ENCODE measurements at places on chromosomes 2 and 18. TPM values are rescaled to one million over a fixed set of nuclear protein-coding genes. Genes with fewer than 3 reads are reported as not detected.

GRCh38 chr18:45006934-45007333 is 326.2 kb downstream of the SETBP1 start:
- H3K36me3 ChIP-seq = no peaks in the 10 kb centered on the region
- no peak overlapping the region for H3K27ac ChIP-seq
- no peak overlapping the region for H3K4me3 ChIP-seq
- H3K4me1 ChIP-seq = peaks cover 18% of the 10 kb centered on the region
- no peaks in the 10 kb centered on the region for H3K27me3 ChIP-seq

DNA sequence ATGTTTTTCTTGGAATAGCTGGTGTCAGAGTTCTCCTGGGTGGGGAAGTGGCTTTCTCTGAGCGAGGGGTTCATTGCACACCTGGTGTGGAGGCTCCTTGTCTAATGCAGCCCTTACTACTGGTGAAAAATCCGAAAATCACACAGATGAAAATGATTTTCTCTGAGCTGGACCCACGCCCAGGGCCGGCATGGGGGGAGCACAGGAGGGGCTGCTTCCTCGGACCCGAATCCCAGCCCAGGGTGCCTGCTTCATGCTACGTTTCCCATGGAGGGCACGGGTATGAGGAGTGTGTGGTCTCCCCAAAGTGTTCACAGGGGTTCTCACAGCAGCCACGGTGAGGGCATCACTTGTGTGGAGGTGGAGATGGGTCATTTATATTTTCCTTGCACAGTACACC is 288.0 kb upstream of the HDAC4 start:
- no peaks in the 10 kb centered on the region for H3K36me3 ChIP-seq
- no peak for DNase-seq
- no peak overlapping the region for H3K27ac ChIP-seq
- H3K4me3 ChIP-seq = no peak overlapping the region
- no peaks in the 10 kb centered on the region for H3K4me1 ChIP-seq

GRCh38 chr2:119462574-119462973 is 30.9 kb downstream of the TMEM37 start:
- H3K4me3 ChIP-seq = no peak overlapping the region
- H3K27ac ChIP-seq = no peak overlapping the region
- DNase-seq = no peak
- no peaks in the 10 kb centered on the region for H3K27me3 ChIP-seq

GRCh38 chr18:7521226-7521856 is 45.8 kb upstream of the PTPRM start:
- H3K4me1 ChIP-seq = no peaks in the 10 kb centered on the region
- no peak overlapping the region for H3K4me3 ChIP-seq
- no peaks in the 10 kb centered on the region for H3K36me3 ChIP-seq

DNA sequence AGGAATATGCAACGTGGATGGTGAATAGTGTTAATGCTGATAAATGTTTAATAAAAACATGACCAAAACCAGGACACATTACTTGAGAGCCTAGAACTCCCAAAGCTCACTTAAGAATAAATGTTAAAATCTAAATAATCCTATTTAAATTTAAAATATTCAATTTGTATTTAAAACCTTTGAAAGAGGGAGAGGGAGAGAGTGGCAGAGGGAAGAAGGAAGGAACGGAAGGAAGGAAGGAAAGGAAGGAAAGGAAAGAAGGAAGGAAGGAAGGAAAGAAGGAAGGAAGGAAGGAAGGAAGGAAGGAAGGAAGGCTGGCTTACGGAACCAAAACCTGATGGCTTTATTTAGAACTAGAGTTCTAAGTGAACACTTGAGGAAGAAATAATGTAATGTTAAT is 324.1 kb upstream of the SYT4 start:
- no peak overlapping the region for H3K4me3 ChIP-seq
- no peak overlapping the region for H3K27ac ChIP-seq
- H3K27me3 ChIP-seq = no peaks in the 10 kb centered on the region
- H3K36me3 ChIP-seq = peaks cover 3% of the 10 kb centered on the region
- no peaks in the 10 kb centered on the region for H3K4me1 ChIP-seq
- DNase-seq = no peak

GRCh38 chr2:85399183-85399455 is 11.0 kb downstream of the CAPG start:
- H3K4me1 ChIP-seq = peaks cover 12% of the 10 kb centered on the region
- peaks cover 2% of the 10 kb centered on the region for H3K36me3 ChIP-seq
- H3K27ac ChIP-seq = no peak overlapping the region
- no peak overlapping the region for H3K4me3 ChIP-seq
- H3K27me3 ChIP-seq = no peaks in the 10 kb centered on the region

DNA sequence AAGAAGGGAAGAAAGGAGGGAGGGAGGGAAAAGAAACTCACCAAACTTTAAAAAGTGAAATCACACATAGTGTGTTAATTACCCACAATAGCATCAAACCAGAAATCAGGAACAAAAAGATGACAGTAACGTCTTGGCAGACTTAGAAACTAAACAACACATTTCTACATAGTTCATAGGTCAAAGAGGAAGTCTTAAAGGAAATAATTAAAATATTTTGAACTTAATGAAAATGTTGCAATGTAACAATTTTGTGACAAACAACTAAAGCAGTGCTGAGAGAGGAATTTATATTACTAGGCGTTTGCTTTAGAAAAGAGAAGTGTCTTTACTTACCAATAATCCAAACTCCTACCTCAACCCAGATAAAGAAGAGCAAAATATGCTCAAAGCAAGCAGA is 505.0 kb upstream of the ID2 start:
- no peak for DNase-seq
- no peak overlapping the region for H3K27ac ChIP-seq
- H3K36me3 ChIP-seq = peaks cover 15% of the 10 kb centered on the region
- H3K4me3 ChIP-seq = no peak overlapping the region
- H3K4me1 ChIP-seq = no peaks in the 10 kb centered on the region

DNA sequence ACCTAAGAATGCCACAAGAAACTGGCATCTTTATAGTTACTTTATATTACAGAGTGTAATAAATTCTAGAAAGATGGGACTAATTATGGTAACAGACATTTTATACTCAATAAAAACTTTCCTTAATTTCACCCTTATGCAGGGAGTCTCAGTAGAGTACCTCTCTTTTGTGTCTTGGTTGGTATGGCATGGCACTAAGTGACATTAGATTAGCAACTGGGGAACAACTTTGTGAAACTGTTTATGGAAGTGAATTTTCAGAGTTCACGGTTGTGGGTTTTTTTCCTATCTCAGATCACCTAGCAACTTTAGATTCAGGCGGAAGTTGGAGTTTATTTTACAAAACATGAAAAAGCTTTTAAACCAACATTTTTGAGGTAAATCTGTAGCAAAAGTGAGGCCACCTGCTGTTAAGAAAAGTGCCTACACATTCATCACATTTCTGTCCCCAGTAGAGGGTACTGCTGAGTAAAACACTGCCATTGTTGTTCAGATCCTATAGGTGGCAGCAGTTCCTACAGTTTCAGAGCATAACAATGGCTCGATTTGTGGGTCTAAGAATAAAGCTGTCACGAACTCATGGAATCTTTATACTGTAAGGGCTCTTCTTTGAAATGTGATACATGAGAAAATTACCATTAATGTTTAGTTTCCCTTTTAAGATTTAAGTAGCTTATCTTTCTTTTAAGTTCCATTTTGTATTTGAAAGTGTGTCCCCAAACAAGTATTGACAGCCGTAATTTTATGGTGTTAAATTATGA is 117.6 kb downstream of the CAMKMT start:
- peak; percentile 40 for DNase-seq
- no peak overlapping the region for H3K4me3 ChIP-seq
- no peak overlapping the region for H3K27ac ChIP-seq
- no peaks in the 10 kb centered on the region for H3K36me3 ChIP-seq

DNA sequence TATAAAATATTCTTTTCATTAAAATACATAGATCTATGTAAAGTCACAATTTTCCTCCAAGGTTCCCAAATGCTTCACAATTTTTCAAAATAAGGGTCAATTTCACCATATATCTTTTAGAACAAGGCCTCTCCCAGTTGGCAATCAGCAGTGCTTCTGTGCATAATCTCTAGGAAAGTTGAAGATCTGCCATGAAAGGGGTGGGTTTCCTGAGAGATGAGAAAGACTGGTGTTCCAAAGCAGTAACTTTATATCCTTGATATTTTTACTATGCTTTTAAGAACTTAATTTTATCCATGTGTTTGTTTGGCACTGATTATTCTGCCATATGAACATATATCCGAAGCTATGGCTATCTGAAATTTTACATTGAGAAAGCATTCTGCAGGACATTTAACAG is 199.4 kb upstream of the CYP26B1 start:
- H3K27me3 ChIP-seq = no peaks in the 10 kb centered on the region
- DNase-seq = no peak
- H3K27ac ChIP-seq = no peak overlapping the region

DNA sequence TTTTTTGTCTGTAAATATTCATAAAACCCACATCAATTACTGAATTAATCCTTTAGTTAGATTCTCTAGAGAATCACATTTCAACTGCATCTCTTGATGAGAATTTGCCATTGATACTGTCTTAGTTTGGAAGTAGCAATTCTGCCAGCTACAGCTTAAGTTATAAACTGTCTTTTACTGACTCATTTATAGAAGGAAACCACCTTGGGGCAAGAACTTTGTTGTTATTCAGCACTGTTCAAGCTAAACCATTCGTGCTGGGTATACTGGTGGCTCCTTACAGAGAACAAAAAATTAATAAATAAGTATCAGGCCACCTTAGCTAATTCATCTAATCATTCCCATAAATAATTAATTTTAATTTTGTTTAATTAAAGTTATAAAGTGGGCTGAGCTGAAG is 1082.6 kb upstream of the CELF4 start:
- H3K27me3 ChIP-seq = peaks cover 4% of the 10 kb centered on the region
- no peaks in the 10 kb centered on the region for H3K36me3 ChIP-seq
- H3K4me3 ChIP-seq = no peak overlapping the region
- peaks cover 5% of the 10 kb centered on the region for H3K4me1 ChIP-seq

- H3K27me3 ChIP-seq = peaks cover 34% of the 10 kb centered on the region
- H3K4me3 ChIP-seq = peak within 1 kb of the TSS; percentile 14
- peaks cover 21% of the 10 kb centered on the region for H3K4me1 ChIP-seq
- peaks cover 12% of the 10 kb centered on the region for H3K36me3 ChIP-seq
- DNase-seq = peak; percentile 52
Measured at GRCh38 chr2:144519934-144520731, at the start of gene ZEB2. Gene ZEB2 (minus strand): TSS chr2:144520119. CDS start chr2:144517350, 2,769 bp downstream.

DNA sequence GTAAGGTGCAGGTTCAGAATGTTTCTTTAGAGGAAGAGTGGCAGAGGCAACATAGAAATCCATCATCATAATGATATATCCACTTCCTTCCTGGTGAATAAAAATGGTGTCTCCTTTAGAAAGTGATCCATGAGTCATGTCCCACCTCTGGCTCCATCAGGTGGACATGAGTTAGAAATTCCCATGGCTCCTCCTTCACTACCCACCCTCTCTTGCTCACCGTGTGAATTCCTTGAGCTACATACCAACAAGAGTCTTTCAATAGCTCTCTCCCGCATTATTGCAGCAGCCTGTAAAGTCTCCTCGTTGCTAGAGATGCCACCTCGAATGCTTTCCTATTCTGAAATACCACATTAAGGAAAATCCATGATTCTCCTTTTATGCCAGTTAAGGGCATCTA is 317.6 kb downstream of the LNPK start:
- H3K4me3 ChIP-seq = no peak overlapping the region
- no peak for DNase-seq
- peaks cover 54% of the 10 kb centered on the region for H3K27me3 ChIP-seq
- H3K27ac ChIP-seq = no peak overlapping the region
- no peaks in the 10 kb centered on the region for H3K4me1 ChIP-seq

DNA sequence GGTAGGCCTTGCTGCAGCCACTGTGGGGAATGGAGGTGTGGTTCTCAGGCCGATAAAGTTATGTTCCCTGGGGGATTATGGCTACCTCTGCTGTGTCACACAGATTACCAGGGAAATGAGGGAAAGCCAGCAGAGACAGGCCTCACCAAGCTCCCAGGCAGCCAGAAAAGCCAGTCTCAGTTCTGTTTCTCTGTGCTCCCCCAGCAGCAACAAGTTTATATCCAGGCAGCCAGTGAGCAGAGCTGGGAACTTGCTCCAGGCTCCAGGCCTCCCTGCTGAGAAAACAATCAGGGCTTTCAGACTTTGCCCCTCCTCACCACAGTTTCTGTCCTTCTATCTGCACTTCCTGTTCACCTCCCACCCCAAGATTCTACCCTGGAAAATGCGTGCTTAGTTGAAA is 596.6 kb upstream of the GYPC start:
- H3K4me3 ChIP-seq = no peak overlapping the region
- no peak for DNase-seq
- no peaks in the 10 kb centered on the region for H3K27me3 ChIP-seq

GRCh38 chr18:21629089-21629832 is 17.1 kb downstream of the SNRPD1 start:
- no peak for DNase-seq
- H3K27ac ChIP-seq = peak overlapping the region; percentile 85
- no peak overlapping the region for H3K4me3 ChIP-seq
- peaks cover 14% of the 10 kb centered on the region for H3K4me1 ChIP-seq
- no peaks in the 10 kb centered on the region for H3K27me3 ChIP-seq

DNA sequence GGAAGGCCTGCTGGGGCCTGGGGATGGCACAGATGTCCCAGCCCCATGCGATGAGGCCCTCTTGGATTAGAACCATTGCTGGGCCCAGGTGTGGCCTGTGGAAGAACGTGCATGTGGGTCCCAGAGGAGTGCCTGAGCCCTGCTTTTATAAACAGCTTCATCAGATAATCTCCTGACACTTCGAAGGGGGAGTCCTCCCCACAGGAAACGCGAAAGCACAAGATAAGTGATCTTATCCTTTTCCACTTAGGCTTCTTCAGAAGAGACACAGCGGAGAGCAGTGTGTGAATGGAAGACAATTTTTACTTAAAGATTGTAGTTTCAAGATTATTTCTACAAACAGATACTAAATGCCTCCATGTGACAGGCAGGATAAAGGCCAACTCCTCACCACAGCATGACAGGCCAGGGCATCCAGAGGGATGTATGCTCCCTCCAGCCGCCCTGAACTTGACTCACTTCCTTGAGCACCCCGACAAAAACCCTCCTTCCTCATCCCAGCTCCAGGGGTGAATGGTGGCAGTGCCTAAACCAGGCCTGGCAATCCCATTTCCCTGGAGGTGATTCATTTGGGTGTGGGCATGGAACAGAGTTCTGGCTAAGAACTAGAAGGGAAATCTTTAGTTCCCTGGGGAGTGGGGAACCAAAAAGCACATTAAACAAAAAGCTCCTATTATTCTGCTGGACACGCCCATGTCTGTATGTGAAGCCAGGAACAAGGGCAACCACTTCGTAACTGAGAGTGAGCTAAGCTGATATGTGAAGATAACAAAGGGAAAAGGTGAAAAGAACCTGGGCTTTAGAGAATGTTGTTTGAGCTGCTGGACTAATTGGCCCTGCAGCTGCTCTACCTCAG is 56.2 kb upstream of the TMEM163 start:
- H3K36me3 ChIP-seq = no peaks in the 10 kb centered on the region
- peaks cover 16% of the 10 kb centered on the region for H3K4me1 ChIP-seq
- DNase-seq = no peak
- H3K27ac ChIP-seq = no peak overlapping the region
- H3K27me3 ChIP-seq = peaks cover 8% of the 10 kb centered on the region
- no peak overlapping the region for H3K4me3 ChIP-seq

The NAT8 gene
- not detected for total RNA-seq

The CD302 gene
- total RNA-seq = 0.88 TPM

The NR4A2 gene
- total RNA-seq = 27.5 TPM

The SCN2A gene
- total RNA-seq = not detected

The PRPF40A gene
- total RNA-seq = 122 TPM

The BMP10 gene
- not detected for total RNA-seq

All from activated T-cell treated with anti-CD3 and anti-CD28 coated beads, Interleukin-2, amount 50 U/mL, for 72 hours (primary cell).